ENCODE measurements at places on chromosomes 2 and 18.

DNA sequence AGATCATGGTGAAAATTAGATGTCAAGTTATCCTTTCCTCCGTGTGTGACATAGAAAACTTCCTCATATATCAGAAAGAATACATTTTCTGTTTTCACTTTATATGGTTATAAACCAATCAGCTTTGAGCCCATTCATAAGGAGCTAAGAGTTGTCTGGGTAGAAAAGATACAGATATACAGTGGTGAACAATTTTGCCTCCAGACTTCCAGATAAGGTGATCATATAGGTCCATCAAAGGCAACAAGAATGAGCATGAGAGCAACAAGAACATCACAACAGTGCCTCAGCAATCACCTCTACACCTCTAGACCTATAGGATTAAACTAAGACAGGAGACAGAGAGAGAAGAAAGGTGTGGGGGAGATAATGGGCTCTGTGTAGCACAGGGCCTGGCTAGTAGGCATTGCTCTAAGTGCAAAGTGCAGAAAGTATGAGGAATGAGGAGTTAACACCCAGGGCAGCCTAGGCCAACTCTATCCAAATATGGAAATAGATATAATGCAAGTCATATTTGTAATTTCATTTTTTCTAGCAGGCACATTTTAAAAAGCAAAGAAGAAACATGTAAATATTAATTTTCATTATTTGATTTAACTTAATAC lies 8.3 kb downstream of the TNP1 start:
- DNase-seq = no peak

DNA sequence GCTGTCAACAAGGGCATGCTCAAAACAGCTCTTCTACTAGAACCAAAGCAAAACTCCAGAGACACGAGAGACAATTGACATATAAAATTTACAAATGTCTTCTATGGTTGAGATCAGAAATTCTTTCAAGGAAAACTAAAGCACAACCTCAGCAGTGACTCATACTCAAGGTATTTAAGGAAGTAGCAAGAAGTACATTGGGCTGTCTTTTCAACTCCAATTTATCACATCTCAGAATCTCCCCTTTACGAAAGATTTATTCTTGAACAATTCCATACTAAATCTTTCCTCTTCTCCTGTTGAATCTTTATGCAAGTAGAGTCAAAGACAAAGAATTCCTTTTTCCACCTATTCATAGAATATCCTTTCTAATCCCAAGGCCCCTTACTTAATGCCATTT lies 324.0 kb downstream of the IRS1 start:
- DNase-seq = peak; percentile 91

DNA sequence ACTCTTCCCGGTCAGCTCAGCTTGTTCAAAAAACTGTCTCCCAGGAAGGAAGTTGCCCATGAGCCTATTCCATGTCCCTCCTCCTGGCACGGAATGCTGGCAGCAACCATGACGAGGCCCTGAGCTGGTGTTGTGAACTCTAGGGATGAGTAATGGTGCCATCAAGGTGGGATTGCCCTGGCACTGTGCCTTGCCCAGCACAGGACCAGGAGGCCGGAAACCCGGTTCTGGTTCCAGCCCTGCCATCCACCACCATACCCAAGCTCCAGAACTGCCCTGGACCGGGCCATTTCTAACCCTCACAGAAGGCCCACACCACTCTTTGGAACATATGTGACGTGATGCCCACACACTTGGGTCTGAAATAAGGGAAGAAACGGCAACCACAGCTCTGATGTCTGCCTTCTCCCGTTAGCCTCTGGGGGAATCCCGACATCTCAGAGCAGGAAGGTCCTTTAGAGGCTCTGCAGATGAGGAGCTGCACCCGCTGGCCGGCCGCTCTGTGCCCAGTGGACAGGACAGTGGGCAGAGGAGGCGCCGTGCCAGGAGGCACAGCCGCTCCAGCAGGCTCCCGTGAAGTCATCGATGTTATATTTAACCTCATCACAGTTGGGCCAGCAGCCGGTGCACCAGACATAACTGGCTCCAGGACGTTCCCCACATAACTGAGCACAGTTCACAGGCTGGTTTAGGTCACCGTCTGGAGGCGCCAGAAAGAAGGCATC lies 462.1 kb upstream of the ID2 start:
- DNase-seq = no peak

- DNase-seq = no peak
Measured at GRCh38 chr2:40353231-40353630, 98.7 kb downstream of the SLC8A1 start.

- DNase-seq = no peak
Measured at GRCh38 chr2:210895132-210895531, 338.7 kb downstream of the CPS1 start.

DNA sequence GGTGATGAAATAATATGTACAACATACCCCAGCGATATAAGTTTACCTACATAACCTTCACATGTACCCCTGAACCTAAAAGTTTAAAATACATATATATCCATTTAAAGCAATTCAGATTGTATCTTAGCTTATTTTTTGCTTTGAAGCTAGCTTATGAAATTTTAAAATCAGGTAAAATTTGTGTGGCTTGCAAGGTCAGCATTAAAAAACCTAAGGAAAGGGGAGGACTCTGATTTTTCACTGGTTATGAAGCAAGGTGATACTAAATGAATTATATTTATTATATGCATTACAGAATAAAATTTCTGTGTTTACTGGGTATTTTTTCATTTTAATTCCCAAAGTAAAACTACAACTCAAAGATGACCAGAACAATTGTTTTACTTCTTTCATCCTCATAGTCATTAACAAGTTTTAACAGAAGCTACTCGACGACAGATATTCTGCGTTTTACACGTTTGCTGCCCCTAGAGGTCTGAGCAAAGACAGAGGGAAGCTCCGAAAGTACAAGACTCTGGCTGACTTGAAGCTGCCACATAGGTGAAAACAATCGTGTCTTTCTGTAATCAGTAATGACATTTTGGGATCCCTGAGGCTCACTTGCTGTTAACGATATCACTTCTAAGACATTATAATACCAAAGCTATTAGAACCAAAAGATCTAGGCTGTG lies 17.1 kb downstream of the PKP4 start:
- no peak for DNase-seq

DNA sequence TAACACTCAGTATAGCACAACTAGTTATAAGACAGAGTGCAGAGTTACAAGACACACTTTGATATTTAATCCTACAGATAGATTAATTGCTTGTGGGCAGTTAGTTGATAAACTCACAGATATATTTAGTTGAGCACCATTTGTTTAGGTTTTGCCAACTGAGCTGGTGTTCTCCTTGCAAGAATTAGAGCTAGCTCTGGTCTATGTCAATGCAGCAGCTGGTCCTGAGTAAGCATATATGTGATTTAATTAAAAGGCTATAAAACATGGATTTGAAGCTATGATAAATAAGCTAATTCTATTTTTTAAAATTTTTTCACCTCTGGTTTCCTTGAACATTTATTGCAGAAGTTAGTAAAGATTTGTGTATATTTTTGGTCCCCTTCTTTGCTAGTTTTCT lies 35.6 kb downstream of the GPD2 start:
- no peak for DNase-seq

GRCh38 chr18:10739152-10739551 lies 213.3 kb downstream of the NAPG start:
- peak; percentile 66 for DNase-seq

DNA sequence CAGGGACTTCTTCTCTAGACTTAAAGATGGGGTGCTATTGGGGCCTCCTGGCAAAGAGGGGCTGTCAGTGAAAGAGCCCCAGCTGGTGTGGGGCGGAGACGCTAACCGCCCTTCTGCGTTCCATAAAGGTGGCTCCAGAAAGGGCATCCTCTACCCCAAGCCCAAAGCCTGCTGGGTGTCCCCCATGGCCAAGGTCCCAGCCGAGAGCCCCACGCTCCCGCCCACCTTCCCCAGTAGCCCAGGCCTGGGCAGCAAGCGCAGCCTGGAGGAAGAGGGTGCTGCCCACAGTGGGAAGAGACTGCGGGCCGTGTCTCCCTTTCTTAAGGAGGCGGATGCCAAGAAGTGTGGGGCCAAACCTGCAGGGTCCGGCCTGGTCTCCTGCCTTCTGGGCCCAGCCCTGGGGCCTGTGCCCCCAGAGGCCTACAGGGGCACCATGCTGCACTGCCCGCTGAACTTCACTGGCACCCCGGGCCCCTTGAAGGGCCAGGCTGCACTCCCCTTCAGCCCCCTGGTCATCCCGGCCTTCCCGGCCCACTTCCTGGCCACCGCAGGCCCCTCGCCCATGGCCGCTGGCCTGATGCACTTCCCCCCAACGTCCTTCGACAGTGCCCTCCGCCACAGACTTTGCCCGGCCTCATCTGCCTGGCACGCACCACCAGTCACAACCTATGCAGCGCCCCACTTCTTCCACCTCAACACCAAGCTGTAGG lies 15.2 kb downstream of the ARID5A start:
- no peak for DNase-seq

DNA sequence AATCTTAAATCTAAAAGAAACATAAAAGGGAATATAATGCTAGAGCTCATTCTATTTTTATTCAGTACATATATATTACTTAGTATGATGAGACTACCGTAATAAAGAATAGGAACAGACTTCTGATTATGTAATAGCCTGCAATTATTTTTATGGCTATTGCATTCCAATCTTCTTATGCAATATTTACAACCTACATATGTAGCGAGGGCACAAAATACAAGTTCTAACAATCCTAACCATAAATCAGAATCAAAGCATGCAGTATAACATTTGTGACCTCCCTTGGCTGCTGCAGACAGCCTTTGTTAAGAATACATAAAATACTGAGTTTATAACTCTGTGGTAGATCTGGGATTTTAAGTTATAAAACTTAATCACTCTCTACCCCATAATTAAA lies 177.6 kb downstream of the BABAM2 start:
- peak; percentile 81 for DNase-seq

DNA sequence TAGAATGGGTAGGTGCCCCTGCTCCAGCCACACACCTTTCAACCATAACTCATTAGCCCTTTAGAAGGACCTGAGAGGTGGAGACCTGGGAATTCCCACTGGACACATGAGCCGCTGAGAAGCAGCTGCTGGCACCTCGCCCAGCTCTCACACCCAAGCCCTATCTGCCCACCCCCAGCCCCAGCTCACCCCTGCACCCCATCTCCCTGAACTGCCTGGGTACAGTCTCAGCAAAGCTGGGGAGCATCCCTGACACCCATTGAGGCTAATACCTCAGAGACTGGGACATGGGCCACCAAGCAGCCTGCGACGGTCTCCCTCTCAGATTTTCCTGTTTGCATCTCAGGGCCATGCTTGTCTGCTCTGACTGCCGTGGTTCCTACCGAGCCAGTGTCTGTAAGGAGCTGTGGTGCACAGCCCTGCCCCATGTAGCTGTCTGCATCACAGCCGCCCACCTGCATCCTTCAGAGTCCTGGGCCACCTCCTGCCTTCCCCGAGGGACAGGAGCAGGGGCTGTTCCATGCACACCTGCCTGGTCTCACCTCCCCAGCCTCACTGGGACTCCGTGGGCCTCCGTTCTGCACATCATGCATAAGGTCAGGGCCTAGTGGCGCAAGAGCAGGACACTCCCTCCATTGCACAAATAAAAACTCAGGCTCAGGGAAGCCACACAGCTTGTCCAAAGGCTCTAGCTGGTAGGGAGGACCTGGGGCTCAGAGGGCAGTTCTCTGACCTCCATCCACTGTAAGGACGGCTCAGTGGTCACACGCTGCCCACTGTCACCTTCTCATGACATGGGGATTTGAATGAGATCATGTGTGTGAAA lies 90.0 kb downstream of the SEPTIN10 start:
- no peak for DNase-seq

GRCh38 chr18:45049578-45050319 lies 369.1 kb downstream of the SETBP1 start:
- DNase-seq = peak; percentile 38

DNA sequence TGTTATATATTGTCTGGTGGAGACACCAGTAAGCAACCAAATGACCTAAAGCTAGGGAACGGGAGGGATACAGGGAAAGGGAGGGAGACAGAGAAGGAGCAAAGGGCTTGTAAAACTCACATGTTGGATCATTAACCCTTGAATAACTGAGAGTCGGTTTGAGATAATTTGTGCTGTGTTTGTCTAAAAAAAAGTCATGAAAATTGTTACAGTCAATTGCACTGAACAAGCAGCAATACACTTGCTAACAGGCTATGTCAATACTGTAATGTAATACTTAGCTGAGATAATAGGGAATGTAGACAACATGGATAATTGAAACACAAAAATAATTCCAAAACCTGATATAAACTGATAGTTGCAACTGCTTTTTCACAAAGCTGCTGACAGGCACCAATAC lies 71.3 kb upstream of the ZNF521 start:
- no peak for DNase-seq

- no peak for DNase-seq
Measured at GRCh38 chr18:46642561-46642960, 14.5 kb downstream of the LOXHD1 start.

GRCh38 chr2:46812361-46813019 lies 103.1 kb downstream of the MCFD2 start:
- peak; percentile 100 for DNase-seq

GRCh38 chr2:155846259-155846658 lies 486.3 kb downstream of the NR4A2 start:
- DNase-seq = no peak

GRCh38 chr2:100272841-100273329 lies 49.4 kb downstream of the LONRF2 start:
- peak; percentile 20 for DNase-seq

GRCh38 chr2:239946562-239946863 lies 78.6 kb downstream of the NDUFA10 start:
- DNase-seq = no peak

GRCh38 chr2:202574541-202574940 lies 60.2 kb upstream of the FAM117B start:
- DNase-seq = no peak

- no peak for DNase-seq
Measured at GRCh38 chr18:1053331-1054315, 149.0 kb downstream of the ADCYAP1 start.

- no peak for DNase-seq
Measured at GRCh38 chr2:236171181-236171679, 3.0 kb upstream of the GBX2 start.

GRCh38 chr2:86580560-86580959 lies 17.3 kb upstream of the CHMP3 start:
- DNase-seq = no peak

- DNase-seq = no peak
Measured at GRCh38 chr2:225270053-225270452, 129.5 kb upstream of the NYAP2 start.

- DNase-seq = no peak
Measured at GRCh38 chr2:172864182-172864581, 128.5 kb downstream of the RAPGEF4 start.

GRCh38 chr2:20027260-20027677 lies 14.8 kb upstream of the MATN3 start:
- DNase-seq = no peak

GRCh38 chr2:169031202-169031601 lies at the start of gene ABCB11:
Gene ABCB11 (minus strand): TSS chr2:169031324. CDS start chr2:169018125, 13,199 bp downstream.
- DNase-seq = no peak

- no peak for DNase-seq
Measured at GRCh38 chr2:86048888-86049287, 56.8 kb downstream of the POLR1A start.
